ENCODE measurements at places on chromosomes 7 and 10. TPM values are rescaled to one million over a fixed set of nuclear protein-coding genes. Genes with fewer than 3 reads are reported as not detected.

Gene OR6B1
- total RNA-seq: not detected

Gene ATP6V0A4
- 1.8 TPM for total RNA-seq

Gene ECHDC3
- total RNA-seq: 1.3 TPM

Gene SRGN
- 12.3 TPM for total RNA-seq

Gene SPDYE8
- not detected for total RNA-seq

Gene SH2D4B
- 0.36 TPM for total RNA-seq

Gene SAMD9L
- total RNA-seq: 2.4 TPM

Gene MMRN2
- 5.2 TPM for total RNA-seq

Gene FEZF1
- total RNA-seq: not detected

Gene GPR85
- total RNA-seq: 58.8 TPM

Gene GIMAP4
- 6.4 TPM for total RNA-seq

Gene PGAM1
- 96.3 TPM for total RNA-seq

Gene CYP3A4
- total RNA-seq: not detected

Gene ITPRID1
- 0.27 TPM for total RNA-seq

Gene CARD11
- total RNA-seq: 0.27 TPM

Gene ABCA13
- 0.64 TPM for total RNA-seq

Gene OR9A2
- 2.6 TPM for total RNA-seq

DNA sequence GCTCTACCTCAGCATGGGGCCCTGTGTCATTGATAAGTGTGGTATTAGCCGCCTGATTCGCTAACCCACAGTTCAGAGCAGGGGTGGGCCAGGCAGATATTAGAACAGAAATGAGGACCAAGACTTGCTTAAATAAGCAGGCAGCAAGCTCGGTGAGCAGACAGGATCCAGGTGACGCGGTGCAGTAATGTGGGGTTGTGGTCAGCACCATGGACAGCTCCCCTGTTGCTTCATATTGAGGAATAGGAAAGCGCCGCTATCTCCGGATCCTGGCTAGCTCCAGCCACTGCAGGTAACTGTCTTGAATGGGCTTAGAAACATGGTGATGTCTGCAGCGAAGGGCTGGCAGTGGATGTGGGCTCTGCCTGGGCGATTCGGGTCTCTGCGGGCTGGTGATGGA lies 51.3 kb upstream of the GPR26 start:
- DNase-seq: no peak

DNA sequence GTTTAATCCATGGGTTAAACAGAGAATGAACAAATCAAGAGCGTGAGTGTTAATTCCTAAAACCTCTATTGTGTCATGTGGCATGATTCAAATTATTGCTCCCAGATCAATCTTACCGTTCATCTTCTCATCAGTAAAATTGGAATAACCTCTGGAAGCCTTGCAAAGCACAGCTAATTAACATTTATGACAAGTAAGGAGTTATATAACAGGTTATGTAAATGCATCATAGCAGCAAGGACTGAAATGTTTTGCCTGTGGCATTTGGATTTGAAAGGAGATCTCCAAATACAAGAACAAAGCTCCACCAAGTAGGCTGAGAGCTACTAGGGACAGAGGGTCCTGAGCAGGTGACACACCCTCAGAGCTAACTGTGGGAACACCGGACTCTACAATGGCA lies 502.9 kb upstream of the CELF2 start:
- no peak for DNase-seq

- DNase-seq: no peak
Measured at GRCh38 chr7:132437730-132438129, 138.5 kb downstream of the PLXNA4 start.

GRCh38 chr7:73582664-73583202 lies 4.4 kb upstream of the TBL2 start:
- no peak for DNase-seq

- no peak for DNase-seq
Measured at GRCh38 chr10:27072436-27073114, 27.7 kb downstream of the ANKRD26 start.

- no peak for DNase-seq
Measured at GRCh38 chr7:134431815-134432214, 27.1 kb downstream of the AKR1B1 start.

DNA sequence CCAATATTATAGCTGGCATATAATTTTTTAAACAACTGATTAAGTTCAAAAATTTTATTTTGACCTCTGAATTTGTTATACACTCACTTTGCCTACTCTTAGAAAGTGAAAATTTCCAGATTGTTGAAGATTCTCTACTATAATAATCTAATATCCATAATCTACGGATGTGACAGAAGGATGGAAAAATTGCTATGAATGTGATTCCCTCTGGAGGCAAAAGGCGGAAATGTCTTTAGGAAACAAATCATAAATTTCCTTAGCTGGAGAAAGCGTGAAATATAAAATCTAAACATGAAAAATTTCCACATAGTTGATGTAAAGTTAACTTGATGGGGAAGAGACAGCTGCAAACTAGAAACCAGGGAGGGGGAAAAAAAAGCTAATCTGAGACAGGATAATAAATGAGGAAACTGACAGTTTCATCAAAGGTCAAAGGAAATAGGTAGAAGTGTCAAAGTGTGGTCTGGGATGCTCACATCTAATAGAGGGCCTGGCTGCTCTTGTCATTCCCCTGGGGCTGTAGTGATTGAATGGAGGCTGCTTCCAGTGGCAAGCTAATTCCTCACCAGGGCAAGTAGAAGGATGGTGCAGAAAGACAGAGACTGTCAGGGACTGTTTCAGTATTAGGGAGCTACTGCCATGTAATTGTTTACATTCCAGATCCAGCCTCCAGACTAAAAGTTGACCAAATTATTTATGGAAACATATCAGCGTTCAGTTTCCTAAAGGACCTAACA lies 264.5 kb downstream of the SDHAF3 start:
- no peak for DNase-seq

DNA sequence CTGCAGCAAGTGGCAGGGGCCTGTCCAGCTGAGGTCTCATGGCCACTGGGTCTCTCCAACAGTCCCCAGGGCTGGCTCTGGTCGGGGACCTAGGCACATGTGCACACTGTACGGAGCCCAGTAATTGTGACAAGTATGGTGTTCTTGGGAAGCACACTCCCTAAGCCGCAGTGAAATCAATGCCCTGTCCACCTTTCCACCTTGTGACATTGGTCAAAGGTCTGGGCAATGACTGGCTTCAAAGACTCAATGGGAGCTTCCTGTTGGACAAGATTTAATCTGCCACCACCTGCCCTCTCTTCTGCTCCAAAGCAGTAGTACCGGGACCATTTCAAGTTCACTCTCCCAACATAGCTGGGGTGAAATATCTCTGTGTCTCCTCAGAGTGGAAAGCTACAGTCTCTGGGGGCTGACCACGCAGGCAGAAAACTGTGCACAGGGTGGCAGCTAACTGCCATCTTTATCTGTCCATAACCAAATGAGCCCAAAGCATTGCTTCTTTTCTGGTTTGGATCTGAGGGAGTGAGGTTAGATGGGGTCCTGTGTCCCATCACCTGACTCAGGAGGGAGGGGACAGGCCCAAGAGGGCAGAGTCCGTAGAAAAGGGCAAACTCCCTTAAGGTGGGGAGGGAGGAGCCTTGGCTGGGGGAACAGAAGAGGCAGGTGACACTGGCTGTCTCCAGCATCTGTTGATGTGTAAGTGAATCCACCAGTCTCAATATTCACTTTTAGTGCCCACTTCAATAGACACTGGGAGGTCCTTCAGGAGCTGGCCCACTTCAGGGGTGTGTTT lies 307.7 kb downstream of the TNS3 start:
- no peak for DNase-seq

- no peak for DNase-seq
Measured at GRCh38 chr7:50358041-50358705, 53.7 kb downstream of the IKZF1 start.

DNA sequence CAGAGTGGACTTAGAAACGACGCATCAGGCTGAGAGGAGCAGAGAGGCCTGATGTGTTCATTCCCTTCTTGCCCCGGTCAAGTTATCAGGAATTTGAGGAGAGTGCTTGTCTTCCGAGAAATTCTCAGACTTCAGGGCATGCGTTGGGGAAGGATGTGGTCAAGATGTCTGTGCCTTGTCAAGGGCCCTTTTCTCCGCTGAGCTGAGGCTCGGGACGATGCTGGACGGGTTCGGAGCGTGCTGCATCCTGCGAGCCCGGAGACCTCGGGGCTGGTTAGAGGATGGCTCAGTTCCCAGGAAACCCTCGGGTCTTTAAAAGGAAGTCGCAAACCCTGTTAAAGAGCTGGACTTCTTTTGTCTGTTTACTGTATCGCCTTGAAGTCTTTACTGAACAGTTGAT lies 325.4 kb downstream of the ADARB2 start:
- DNase-seq: no peak

DNA sequence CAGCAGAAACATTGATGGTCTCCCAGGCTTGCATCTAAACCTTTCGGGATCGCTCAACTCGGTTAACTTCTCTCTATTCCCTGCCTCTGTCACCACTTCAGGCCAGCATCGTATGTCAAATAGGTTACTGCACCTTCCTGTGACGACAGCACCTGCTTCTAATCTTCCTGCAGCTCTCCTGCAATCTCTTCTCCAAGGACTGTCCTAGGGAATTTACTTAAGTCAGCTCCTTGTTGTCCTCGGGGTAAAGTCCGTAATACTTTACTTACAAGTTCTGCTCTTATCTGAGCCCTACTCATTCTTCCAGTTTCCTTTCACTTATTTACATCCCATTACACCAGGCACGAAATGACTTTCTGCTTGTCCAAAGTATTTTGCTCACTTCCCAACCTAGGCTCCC lies 372.7 kb upstream of the AKR1E2 start:
- no peak for DNase-seq

DNA sequence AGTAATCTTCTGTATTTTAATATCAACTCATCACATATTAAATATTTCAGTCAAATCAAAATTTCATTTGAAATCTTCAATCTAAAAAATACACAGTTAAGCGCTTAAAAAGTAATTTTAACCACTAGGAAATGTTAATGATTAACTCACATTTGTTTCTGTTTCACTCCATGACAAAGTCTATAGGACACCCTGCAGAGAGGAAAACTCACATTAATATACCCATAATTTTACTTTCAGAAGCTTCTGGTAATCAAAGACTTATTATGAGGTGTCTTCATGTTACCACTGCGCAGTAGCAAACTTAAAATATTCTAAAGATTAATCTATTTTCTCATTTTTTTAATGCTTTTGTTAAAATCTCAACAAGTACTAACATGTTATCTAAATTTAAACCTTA lies 41.0 kb upstream of the ZNF518A start:
- DNase-seq: no peak

DNA sequence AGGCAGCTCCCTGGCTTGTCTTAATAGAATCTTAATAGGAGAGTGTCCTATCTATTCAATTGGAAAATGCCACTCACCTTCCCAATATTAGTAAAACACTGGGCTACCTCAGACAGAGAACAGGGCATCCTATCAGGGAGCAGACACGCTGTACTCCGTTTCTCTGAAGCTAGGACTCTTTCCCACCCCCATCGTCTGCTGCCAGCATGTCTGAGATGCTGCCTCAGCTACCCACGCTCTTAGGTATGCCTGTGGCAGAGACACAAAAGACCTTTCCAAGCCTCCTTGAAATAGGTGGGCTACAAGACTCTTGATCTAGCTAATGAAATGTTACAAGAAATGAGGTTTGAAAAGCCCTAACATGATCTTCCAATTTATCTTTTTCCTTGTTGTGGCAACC lies 2.5 kb upstream of the LRIT2 start:
- no peak for DNase-seq

Measured in cerebellum (tissue), 4 donors.